ENCODE measurements at places on chromosomes 1 and 21.

GRCh38 chr1:17831597-17831996, 76.5 kb downstream of the ACTL8 start:
- DNase-seq = no peak

- DNase-seq = no peak
Measured at GRCh38 chr1:24182061-24182460, 5.0 kb downstream of the IFNLR1 start.

GRCh38 chr1:26717017-26717491, 21.2 kb downstream of the ARID1A start:
- no peak for DNase-seq

DNA sequence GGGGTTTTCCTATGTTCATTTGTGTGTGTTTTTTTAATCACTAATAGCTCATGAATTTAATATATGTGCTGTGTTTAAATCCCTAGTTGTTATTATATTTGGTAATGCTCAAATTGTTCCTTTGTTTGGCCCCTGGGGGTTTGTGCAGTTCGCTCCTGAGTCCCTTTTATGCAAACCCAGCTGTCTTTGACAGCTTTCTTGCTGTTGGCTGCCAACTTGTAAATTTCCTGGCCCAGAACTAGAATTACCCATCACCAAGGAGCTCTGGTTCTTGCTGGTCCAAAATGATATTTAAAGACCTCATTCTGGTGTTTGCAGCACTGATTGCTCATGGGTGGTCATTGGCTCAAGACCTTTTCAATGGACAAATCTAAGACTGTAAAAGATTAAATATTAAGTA, 39.6 kb upstream of the PGBD5 start:
- no peak for DNase-seq

DNA sequence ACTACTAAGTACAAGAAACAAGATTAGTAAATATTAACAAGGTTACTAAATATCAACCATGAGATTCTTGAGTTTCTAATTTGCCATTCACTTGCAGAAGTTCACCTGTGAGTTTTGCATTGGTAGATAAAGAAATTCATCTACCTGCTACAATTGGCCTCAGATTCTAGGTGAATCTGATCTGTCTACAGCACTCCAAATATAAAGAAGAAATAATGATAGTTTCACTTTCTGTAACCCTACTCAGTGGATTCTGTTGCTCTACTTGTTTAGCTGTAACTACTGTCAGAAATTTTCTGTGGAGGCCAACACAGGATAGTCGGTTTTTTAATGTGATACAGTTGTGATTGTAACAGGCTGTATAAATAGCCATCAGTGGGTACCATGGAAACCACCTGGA, 118.6 kb downstream of the NR5A2 start:
- DNase-seq = no peak

DNA sequence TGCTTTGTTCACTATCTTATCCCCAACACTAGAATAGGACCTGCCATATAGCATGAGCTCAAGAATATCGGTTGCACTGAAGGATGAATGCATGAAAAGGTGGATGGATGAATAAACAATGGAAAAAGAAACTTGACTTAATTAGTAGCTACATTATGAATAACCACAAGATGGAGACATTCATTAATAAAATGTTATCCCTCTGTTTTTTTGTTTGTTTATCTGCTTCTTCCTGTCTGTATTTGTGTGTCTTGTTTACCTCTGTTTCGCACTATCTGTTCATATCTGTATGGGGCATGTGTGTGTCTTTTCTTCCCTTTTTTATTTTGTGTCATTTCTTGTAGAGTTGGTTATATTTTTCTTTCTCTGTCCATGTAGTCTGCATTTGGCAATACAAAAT, 1.1 kb upstream of the OR14I1 start:
- no peak for DNase-seq

DNA sequence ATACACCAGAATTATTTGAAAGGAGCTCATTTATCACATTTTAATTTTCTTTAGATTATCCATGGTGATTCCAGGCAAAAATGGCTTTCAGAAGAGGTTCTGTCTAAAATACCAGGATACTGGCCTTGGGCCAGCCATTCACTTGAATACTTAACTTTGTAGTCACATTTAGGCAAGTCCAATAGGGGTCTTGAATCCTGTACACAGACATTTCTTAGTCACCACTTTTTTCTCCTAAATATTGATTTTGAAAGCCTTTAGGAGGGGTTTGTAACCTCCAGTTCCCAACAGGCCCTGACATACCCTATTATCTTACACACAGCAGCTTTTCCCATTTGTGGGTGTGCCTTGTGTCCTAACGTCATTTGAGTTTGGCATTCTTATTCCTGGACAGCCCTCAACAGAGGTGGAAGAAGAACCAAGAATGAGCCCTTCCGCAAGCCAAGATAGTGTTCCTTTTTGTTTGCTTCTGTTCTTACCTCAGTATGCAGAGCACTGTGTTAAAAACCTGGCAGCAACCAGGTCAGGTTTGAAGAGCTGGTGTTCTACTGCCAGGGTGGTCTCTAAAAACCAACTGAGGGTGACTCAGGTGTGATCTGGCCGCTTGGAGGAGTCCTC, 19.5 kb downstream of the MAP3K7CL start:
- DNase-seq = no peak

GRCh38 chr1:228108055-228108690, 926 bp downstream of the MRPL55 start:
- no peak for DNase-seq

DNA sequence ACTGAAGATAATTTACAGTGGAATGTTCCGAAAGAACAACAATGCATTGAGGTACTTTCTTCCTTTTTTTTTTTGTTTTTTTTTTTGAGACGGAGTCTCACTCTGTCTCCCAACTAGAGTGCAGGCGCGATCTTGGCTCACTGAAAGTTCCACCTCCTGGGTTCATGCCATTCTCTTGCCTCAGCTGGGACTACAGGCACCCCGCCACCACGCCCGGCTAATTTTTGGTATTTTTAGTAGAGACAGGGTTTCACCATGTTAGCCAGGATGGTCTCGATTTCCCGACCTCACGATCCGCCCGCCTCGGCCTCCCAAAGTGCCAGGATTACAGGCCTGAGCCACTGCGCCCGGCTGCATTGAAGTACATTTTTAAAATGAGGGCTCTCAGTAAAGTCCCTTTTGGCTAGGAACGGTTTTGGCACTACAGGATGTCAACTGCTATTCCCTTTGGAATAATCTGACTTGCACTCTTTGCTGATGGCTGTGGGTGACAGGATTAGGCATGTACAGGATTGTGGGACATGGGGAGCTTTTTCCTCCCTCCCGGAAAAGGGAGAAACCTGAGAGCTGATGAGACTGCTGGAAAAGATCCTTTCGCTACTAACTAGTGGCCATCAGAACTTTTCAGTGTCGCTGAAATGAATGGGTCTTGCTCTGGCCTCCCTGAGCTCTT, 56.9 kb upstream of the EDEM3 start:
- DNase-seq = no peak

GRCh38 chr1:147492207-147492606, 49.1 kb upstream of the BCL9 start:
- DNase-seq = no peak

- DNase-seq = peak; percentile 9
Measured at GRCh38 chr1:173276922-173277800, 70.0 kb upstream of the TNFSF4 start.

DNA sequence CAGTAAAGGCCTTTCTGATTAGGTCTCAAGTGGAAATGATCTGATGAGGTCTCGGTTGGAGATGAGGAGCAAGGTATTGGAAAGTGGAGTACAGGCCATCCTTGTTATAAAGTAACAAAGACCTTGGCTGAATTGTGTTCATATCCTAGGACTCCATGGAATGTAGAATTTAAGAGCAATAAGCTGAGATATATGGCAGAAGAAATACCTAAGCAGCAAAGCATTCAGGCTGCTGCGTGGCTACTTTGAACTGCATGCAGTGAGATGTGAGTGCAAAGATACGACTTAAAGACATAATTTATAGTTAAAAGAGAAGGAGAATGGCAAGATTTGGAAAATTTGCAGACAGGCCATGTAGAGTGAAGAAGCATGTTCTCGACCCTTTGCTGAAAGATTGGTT, 11.2 kb upstream of the XPR1 start:
- no peak for DNase-seq

DNA sequence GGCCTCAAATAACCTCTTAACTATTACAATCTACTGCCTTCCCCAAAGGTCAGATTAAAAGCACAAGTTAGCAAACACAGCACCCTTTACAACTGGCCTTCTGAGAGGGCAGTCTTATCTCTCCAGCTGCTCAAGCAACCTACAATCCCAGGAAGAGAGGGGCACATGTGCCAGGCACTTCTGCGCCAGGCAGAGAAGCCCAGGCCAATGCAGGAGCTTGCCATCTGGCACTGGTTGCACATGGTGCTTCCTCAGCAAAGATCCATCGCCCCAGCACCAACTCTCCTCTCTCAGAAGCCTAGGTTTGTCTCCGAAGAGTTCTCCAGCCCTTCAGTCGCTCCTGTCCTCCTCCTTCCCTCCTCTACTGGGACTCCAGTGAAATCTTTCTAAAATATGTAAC, 2.5 kb downstream of the STK40 start:
- no peak for DNase-seq

GRCh38 chr1:36067871-36068270, 16.0 kb upstream of the TEKT2 start:
- no peak for DNase-seq

Measured in stimulated activated naive CD8-positive, alpha-beta T cell treated with anti-CD3 and anti-CD28 coated beads, Interleukin-15, amount 100 ng/mL, for 72 hours (primary cell).